ENCODE measurements at places on chromosomes 6 and 20.

DNA sequence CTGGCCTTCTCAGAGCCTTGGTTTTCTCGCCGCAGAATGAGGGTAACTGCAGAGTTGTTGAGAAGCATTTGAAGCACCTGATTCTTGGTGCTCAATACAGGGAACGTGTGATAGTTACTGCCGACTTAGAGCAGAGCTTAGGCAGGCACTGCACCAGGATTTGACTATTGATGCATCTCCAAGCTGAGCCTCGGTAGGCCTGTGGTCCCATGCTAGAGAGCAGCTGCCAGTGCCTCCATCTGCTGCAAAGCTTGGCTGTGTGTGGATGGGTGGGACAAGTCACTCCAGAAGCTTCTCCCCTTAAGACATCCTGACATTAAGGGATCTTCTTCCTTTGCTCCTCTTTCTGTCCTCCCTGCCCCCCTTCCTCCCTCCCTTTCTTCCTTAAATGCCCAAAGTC lies 40.9 kb downstream of the FAM209B start:
- DNase-seq = no peak

- DNase-seq = no peak
These were observed 18.9 kb downstream of the BCAS4 start for GRCh38 chr20:50813801-50814200.

GRCh38 chr6:73798592-73798991 lies 102.6 kb downstream of the CD109 start:
- no peak for DNase-seq

- DNase-seq = no peak
These were observed 411.7 kb downstream of the C6orf118 start for GRCh38 chr6:164897523-164898235.

DNA sequence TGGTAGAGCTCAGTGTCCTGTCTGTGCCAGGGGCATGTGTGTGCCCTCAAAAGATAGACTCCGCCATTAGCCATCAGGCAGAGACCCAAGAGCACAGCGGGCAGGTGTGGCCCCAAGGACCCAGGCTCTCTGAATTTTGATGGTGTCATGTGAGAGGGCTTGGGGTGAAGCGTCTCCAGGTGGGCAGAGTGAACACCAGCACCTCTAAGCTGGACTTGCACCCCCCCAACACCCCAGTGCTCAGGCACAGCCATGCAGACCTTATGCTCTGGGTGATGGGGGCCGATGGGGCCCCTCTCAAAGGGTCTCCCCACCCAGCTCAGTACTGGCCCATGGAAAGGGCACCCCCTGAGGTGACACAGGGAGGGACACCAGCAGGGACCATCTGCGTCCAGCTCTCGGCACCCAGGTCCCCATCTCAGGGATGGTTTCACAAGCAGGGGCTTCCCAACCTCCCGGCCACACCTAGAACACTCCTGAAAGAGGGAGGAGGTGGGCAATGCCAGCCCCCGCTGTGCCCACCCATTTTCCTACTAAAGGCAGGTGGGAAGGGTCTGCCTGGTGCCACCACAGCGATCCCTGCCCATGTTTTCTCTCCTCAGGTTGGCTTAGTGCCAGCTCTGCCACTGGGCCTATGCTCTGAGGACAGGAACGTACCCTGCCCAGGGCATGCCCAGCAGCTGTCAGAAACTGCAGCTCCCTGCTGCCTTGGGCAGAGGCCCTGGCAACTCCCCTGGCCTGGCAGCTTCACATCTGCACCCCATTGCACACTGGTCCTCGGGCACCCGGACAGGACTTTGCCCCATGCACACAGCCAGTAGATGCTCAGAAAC lies 3.5 kb downstream of the CST7 start:
- DNase-seq = no peak

GRCh38 chr6:139325125-139325524 lies 33.3 kb upstream of the TXLNB start:
- no peak for DNase-seq

- DNase-seq = no peak
These were observed 88.0 kb upstream of the JAG1 start for GRCh38 chr20:10761786-10762185.

GRCh38 chr6:120876424-120876823 lies 457.9 kb downstream of the TBC1D32 start:
- no peak for DNase-seq

- no peak for DNase-seq
These were observed 154.2 kb upstream of the MLN start for GRCh38 chr6:33957892-33958525.

GRCh38 chr6:81761197-81761596 lies 8.7 kb upstream of the TENT5A start:
- DNase-seq = no peak

DNA sequence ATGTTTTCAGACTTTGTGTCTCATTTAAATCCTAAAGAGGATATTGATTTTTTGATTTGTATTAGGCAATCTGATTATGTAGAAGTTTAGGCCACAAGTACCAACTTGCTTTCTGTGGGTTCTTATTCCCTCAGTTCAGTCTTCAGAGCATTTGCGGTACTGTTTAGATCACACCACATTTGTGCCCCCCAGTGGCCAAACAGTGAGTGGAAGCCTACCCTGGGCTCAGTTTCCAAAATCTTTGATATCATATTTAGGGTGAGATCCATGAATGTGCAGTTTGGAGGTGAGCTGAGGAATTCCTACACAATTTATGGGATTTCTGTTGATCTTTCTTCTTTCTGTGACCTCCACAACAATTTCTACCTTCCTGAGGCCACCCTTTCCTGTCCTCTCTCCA lies 92.3 kb upstream of the FUT9 start:
- DNase-seq = no peak

DNA sequence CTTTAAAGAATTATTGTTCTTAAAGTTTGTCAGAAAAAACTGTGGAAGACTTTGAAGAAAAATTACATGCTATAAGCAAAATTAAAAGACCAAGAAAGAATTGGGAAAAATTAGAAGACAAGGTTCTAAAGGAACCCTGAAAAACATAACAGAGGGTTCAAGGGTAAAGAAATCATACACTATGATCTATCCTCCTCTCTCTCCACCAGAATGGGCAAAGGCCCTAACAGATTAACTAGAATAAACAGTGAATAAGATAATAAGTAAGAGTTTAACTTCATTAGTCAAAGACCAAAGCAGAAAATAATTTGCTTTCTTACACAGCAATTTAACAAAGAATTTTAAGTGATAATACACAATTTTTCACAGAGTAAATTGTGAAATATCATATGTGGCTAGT lies 201.2 kb upstream of the PDE10A start:
- DNase-seq = no peak

- DNase-seq = no peak
These were observed 575.2 kb upstream of the JAG1 start for GRCh38 chr20:11248687-11249638.

- no peak for DNase-seq
These were observed 459.2 kb upstream of the RUNX2 start for GRCh38 chr6:44868910-44869309.

DNA sequence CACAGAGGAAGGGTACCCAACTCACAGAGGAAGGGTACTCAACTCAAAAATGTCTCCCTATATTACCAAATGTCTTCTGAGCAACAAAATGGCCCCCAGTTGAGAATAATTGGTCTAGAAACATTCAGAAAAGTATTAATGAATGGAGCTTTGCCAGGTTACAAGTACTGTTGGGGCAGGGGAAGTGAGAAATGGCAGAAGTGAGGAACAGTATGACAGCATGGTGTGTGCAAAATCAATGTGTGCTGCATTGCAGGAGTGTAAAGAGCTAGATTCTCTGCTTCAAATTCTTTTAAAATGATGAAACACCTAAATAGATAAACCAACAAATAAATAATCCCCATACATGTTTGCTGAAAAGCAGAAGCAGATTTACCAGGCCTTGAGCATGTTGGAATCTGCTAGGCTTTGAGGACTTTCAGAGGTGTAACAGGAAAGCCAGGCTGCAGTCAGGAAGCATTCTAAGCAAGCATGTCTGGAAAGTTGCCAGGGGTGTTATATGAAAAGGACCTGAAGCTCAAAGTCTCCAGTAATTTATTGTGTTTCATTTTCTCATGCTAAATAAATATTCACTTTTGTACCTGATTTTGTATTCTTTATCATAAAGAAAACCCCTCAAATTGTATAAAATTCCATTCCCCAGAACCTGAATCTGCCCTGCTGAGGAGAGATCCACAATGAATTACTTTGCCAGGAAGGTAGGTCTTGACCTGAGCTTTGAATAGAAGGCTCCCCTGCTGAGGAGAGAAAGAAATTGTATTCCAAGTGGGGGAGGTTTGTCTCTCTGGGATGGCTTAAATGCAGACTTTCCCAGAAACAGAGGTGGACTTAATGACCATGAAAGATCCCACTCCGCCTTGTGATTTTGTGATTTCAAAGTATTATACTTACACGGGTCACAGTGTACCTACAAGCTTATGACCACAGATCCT lies 265.0 kb upstream of the MARCKS start:
- DNase-seq = no peak

DNA sequence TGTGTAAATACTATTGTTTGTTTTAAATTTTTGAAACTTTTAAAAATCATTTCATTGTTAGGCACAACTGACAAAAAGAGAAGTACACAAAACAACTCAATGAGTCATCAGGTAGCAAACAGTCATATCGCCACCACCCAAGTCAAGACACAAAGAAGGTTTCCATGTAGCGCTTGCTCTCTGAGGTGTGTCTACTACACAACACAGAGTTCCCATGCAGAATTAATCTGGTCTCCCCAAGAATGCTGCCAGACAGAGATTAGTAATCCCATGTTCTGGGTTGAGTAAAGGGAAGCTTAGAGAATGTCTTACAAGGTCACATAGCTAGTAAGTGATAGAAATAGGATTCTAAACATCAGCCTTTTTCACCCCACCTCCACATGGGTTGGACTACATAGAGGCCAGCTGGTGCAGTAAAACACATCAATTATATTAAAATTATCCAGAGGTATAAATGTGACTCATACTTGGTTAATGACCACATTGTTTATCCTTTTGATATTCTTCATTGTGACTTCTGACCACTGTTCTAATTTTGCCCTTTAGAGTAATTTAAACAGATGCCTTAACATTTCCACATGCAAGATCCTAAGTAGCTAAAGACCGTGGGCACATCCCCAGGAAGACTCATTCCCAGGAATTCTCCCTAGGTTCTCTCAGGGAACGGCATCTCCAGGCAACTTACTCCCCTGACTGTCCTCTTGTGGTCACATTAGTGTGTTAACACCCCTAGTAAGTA lies 413.5 kb downstream of the PRKN start:
- no peak for DNase-seq

GRCh38 chr6:5468586-5468985 lies 207.3 kb downstream of the FARS2 start:
- DNase-seq = no peak

Measured in neural crest cell (in vitro differentiated cells).